Stomach (tissue), 19 donors: ENCODE measurements at places on chromosomes 2 and 18. TPM values are rescaled to one million over a fixed set of nuclear protein-coding genes. Genes with fewer than 3 reads are reported as not detected.

The TUBA4B gene
- not detected for polyA plus RNA-seq

- peak; percentile 84 for DNase-seq
Observed at GRCh38 chr2:217162533-217162932, 302.7 kb upstream of the TNP1 start.

The DNAJC5G gene
- not detected for polyA plus RNA-seq

The LPIN2 gene
- polyA plus RNA-seq: 42.8 TPM

DNA sequence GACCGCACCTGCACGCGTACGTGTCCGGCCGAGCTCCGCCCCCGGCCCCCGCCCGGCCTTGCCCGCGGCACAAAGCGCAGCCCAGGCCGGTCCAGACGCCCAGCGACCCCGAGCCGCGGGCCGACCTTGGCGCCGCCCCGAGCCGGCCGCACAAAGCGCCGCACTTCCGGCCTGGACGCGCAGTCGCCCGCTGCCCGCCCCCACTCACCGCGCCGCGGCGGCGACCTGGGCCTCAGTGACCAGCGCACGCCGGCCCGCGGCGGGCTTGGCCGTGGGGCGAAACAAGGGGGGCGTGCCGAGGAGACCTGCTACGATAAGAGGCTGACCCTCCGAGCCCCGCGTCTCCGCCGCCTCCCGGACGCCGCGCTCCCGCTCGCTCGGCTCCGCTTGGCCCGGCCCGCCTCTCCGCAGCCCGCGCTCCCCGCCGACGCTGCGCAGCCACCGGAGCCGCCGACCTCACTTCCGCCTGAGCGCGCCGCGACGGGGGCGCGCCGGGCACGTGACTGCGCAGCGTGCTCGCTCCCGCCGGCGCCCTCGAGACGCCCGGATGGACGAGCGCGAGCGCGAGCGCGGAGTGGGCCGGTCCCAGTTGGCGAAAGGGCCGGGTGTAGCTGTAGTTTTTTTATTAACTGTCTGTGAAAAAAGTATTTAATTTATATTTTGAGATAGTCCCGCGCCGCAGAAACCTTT is at the start of gene FAM168B:
TSS of gene FAM168B (minus strand) at position 455 of the 690 bp plus-strand sequence. CDS start 10,814 bp downstream, outside the sequence.
- DNase-seq: peak; percentile 97

DNA sequence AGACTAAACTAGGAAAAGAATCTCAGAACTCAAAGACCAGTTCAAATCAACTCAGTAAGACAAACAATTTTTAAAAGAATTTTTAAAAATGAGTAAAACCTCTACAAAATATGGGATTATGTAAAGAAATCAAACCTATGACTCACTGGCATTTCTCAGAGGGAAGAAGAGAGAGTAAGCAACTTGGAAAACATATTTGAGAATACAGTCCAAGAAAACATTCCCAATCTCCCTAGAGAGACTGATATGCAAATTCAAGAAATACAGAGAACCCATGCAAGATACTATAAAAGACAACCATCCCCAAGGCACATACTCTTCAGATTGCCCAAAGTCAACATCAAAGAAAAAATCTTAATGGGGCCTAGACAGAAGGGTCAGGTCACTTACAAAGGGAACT is 162.7 kb downstream of the WDPCP start:
- DNase-seq: no peak

- peak; percentile 59 for DNase-seq
Observed at GRCh38 chr2:30178618-30179434, 32.0 kb downstream of the YPEL5 start.

DNA sequence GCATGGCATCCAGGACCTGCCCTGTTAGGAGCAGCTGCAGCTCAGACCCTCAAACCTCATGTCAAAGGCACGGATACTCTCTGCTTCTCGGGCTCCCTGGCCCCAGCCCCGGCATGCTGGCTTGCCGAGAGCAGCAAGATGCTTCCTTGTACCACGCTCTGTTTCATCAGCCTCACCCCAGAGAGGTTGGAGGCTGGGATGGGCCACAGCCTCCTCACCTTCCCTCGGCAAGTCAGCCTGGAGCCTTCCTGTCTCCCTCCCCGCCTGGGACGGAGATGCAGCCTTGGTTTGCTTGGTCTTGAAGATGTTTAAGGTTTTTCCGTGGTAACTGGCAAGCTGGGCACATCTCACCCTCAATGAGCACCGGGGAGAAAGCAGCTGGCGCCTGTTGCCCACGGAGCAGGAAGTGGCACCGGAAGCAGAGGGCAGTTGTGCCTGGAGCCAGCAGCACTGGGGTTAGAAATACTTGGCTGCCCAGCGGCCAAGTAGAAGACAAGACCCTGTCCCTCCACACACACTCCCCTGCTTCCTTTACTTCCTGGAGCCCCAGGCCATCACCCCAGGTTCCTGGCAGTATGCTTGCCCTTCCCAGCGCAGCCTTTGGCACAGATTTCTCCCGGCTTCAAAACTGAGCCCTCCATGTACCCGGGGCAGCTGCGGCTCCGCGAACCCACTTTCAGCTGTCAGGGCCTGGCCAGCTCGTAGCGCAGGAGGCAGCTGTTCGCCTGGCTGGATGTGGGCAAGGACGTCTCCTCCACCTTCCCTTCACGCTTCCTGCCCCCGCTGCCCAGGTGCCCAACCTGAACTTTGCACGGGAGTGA is 17.4 kb downstream of the FBLN7 start:
- DNase-seq: no peak

The CHMP1B gene
- 42.0 TPM for polyA plus RNA-seq

DNA sequence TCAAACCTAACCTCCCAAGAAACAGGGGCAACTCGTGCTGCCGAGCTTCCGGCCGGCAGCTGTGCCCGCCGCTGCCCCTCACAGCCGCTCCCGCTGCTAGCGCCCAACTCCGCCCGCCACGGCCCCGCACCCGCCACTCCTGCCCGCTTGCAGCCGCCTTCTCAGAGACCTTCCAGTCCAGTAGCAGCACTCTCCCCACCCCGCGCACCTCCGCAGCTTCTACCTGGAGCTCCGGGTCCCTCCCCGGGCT is 722 bp upstream of the C2orf15 start:
- DNase-seq: no peak

- no peak for DNase-seq
Observed at GRCh38 chr18:3982541-3982940, 472.6 kb downstream of the DLGAP1 start.

DNA sequence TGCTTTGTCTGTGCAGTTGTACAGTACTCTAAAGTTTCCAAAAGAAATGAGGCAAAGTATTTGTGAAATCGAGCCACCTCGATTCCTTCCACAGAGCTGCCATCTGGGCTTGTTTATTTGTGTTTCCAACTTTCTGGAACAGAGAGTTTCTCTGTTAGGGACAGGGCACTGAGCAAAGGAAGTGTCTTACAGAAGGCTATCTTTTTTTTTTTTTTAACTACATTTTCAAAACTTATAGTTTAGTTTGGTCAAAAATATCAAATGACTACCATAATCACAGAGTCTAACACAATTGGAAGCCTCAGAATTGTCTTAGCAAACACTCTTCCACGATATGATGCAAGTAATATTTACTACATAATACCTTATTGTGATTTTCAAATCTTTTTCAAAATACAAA is 796 bp downstream of the RFTN2 start:
- peak; percentile 54 for DNase-seq

- DNase-seq: no peak
Observed at GRCh38 chr2:167361426-167361825, 473.1 kb downstream of the XIRP2 start.

DNA sequence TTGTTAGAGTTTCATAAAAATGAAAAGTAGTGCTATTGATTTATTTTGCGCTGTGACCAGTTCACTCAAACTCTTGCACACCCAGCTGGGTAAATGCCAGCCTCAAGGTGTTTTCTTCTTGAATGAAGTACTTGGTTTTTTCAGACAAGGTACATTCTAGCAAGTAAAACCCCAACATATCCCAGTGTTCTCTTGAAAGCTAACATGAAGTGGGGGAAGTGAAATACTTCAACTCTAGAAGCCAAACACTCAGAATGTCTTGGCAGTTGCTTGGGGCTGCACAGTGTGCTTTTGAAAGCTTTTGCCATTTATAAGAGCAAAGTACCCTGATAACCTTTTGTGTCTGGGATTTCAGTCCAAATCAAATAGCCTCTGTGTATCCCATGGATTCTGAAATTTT is 13.4 kb downstream of the NPAS2 start:
- DNase-seq: peak; percentile 31

GRCh38 chr2:187435756-187436155 is 12.3 kb downstream of the CALCRL start:
- no peak for DNase-seq

DNA sequence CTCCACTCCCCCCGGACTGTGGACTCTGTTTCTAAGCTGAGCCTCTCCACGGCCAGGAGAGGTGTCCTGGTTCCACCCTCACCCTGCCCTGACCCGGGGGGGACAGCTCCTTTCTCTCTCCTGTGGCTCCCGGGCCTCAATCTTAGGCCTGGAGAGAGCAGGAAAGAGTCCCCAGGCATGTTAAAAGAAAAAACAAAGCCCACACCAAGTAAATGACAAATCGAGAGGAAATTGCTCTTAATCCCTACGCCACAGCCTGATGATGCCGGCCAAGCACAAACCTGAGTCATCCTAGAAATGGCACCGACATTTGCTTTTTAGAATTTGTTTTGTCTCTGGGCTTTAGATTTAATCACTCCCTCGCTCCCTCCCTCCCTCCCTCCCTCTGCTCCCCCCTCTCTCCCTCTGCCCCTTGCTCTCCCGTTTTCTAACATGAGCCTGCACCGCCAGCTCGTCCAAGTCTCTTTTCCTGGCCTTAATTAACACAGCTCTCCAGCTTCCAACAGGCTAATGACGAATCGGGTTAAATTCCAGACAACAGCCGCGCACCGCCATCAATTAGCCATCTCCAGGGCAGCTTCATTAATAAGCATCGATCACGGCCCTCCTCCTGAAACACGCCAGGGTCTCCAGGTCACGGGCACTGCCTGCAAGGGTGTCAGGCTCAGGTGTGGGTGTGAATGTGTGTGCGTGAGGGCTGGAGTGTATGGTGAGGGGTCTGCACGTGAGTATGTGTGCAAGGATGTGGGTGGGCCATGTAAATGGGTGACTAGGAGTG is 230.8 kb downstream of the CELF4 start:
- DNase-seq: no peak

The ABCB11 gene
- polyA plus RNA-seq: not detected

GRCh38 chr2:10915236-10915635 is 3.5 kb downstream of the KCNF1 start:
- no peak for DNase-seq

DNA sequence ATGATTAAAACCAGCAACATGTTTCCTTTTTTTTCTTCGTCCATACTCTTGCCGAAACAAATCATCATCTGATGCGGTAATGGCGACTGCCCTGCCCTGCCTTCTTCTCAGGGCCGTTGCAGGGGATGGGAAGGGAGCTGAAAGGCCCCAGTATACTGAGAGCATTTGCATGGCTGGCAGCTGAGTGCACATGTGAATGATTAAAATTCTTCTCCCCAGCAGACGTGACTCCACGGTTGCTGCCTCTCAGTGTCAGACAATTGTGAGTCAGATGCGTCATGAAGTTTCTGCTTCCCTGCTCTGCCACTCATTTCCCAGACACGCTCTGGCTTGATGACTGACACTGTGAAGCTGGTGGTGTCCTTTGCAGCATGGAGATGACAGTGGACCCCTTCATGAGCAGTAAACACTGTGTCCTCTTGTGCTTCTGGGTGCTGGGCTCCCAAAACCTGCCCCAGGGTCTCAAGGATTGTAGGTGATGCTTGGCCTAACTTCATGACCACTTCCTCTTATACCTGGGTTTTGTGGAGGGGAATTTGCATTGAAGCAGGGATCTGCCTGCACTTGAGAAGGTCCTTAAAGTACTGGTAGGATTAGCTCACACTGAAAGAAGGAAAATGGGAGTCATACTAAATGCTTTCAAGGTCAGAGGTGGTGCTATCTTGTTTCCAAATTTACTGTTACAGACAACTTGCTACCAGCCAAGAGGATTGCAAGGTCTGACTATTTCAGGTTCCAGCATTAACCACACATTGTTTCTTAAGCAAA is 222.5 kb upstream of the COPS8 start:
- no peak for DNase-seq

DNA sequence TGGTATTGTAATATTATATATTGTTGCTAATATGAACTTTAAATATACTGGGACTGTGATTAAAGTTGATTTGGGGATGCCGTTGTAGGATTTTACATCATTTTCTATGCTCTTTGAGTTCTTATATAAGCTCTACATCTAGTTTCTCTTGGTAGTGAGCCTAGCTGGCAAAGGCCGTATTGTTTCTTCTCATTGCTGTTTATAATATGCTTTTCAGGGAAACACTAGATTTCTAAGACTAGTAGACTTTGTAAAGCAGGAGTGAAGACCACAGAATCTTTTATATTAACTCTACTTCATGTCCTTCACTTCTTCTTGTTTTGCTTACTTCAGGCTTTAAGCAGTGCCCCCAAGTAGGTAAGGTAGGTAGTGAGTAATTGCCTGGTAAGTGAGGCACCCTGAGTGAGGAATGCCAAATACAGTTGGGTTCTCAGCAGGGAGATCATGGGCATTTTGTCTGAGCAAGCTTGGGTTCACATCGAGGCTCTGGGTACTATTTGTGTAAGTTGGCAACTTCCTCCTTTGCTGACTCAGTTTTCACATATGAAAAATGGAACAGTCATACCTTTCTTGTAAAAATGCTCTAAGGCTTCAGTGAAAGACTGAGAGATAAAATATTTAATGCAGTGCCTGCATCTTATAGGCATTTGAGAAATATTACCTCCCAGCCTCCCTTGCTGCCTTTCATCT is 96.4 kb downstream of the RNF144A start:
- DNase-seq: no peak

- DNase-seq: no peak
Observed at GRCh38 chr2:168726375-168726774, 76.1 kb upstream of the NOSTRIN start.

DNA sequence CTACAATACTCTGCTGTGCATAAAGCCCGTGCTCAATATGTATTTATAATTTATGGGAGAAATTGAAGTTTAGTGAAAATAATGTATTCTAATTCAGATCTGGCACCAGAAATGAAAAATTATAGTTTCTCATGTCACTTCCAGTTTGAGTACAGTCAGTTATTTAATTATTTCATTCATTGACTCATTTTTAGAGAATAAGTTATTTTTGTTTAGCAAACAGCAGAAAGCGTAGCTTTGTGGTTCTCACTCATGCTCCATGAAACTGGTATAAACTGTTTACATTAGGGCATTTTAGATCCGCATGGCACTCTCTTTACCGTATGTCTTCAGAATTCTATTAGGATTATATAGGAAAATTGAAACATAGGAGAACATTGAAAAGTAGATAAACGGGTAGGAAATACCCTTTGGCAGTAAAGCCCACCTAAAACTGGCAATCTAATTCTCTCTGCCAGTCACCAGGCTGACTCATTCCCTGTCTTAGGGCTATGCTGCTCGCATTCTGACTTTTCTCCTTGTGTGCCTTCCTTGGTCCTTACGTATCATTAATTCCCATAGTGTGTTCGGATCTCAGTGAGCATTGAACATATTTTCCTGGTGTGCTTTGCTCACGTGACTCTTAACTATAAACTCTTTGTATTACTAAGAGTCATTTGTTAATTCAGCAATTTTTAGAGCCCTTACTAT is 106.0 kb downstream of the ZNF236 start:
- DNase-seq: no peak

The GULP1 gene
- 25.3 TPM for polyA plus RNA-seq

- DNase-seq: no peak
Observed at GRCh38 chr2:183243758-183244157, 119.5 kb downstream of the NUP35 start.

The LDLRAD4 gene
- 2.0 TPM for polyA plus RNA-seq

- DNase-seq: no peak
Observed at GRCh38 chr2:197292619-197293018, 18.0 kb downstream of the ANKRD44 start.

The KLHL41 gene
- polyA plus RNA-seq: 3.7 TPM

The ALPG gene
- polyA plus RNA-seq: not detected

- DNase-seq: peak; percentile 30
Observed at GRCh38 chr2:128623776-128624761, 305.4 kb upstream of the HS6ST1 start.
